ENCODE measurements at places on chromosomes 2 and 18. TPM values are rescaled to one million over a fixed set of nuclear protein-coding genes. Genes with fewer than 3 reads are reported as not detected.
A peak's percentile ranks its signal among the peaks of the same experiment; 100 is the strongest.

Gene SLC9A4
- total RNA-seq, result not detected

Gene POU3F3
- total RNA-seq, result not detected

Gene GCG
- not detected for total RNA-seq

Gene IL1R1
- total RNA-seq, result 142 TPM

Gene LRRC30
- total RNA-seq, result not detected

GRCh38 chr2:198314559-198315153 lies 510.3 kb downstream of the PLCL1 start:
- no peak for DNase-seq
- peaks cover 63% of the 10 kb centered on the region for H3K27me3 ChIP-seq
- no peaks in the 10 kb centered on the region for H3K4me1 ChIP-seq
- no peaks in the 10 kb centered on the region for H3K36me3 ChIP-seq

GRCh38 chr2:107282135-107282534 lies 396.2 kb upstream of the ST6GAL2 start:
- H3K27ac ChIP-seq, result no peak overlapping the region
- no peaks in the 10 kb centered on the region for H3K36me3 ChIP-seq
- no peaks in the 10 kb centered on the region for H3K4me1 ChIP-seq
- no peak for DNase-seq

GRCh38 chr2:97774425-97774824 lies 61.0 kb downstream of the ZAP70 start:
- no peak overlapping the region for H3K4me3 ChIP-seq
- no peak overlapping the region for H3K27ac ChIP-seq

- no peaks in the 10 kb centered on the region for H3K4me1 ChIP-seq
- no peak overlapping the region for H3K27ac ChIP-seq
- H3K27me3 ChIP-seq, result no peaks in the 10 kb centered on the region
- no peak for DNase-seq
Measured at GRCh38 chr2:234071664-234072063, 21.2 kb downstream of the SPP2 start.

GRCh38 chr2:30177956-30178355 lies 31.1 kb downstream of the YPEL5 start:
- no peaks in the 10 kb centered on the region for H3K36me3 ChIP-seq
- no peak overlapping the region for H3K4me3 ChIP-seq
- H3K27ac ChIP-seq, result no peak overlapping the region
- no peak for DNase-seq
- peaks cover 15% of the 10 kb centered on the region for H3K4me1 ChIP-seq

GRCh38 chr2:99641999-99642398 lies 152.2 kb upstream of the REV1 start:
- no peak overlapping the region for H3K4me3 ChIP-seq
- DNase-seq, result no peak
- H3K27me3 ChIP-seq, result no peaks in the 10 kb centered on the region
- H3K27ac ChIP-seq, result no peak overlapping the region
- peaks cover under 1% of the 10 kb centered on the region for H3K4me1 ChIP-seq

DNA sequence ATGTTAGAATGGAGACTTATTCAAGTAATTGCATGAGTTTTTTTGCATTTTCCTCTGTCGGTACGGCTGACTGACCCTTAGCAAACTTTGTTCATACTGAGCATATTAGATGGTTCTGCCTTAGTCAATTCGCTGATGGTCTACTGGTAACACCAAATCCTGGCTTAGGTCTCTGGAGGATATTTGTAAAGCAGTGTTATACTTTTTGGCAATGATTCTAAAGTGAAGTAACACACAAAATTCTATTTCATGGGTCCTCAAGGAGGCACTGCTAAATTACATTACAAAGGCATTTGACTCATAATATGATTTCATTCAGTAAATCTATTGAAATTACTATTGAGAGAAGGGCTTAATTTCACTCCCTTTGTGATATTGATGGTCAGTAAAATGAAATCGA lies 246.8 kb upstream of the RASGRP3 start:
- no peak for DNase-seq
- H3K27me3 ChIP-seq, result no peaks in the 10 kb centered on the region
- H3K4me3 ChIP-seq, result no peak overlapping the region
- H3K4me1 ChIP-seq, result no peaks in the 10 kb centered on the region
- no peak overlapping the region for H3K27ac ChIP-seq

DNA sequence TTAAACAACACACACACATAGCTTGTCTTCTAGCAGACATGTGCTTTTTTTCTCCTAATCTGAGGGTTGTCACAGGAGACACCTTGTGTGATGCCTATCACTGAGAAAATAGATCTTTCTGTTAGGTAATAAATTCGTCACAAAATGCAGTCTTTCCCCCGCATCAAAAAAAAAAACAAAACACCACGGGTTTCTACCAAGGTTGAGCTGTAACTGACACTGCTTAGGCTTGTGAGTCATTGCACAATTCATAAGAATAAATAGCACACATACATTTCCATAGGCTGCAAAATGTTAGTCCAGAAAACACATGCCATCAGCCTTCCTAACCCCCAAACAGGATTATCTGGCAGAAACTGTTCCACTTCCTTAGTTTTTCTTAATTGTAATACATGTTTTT lies 6.5 kb downstream of the TMEM163 start:
- H3K27ac ChIP-seq, result no peak overlapping the region
- H3K36me3 ChIP-seq, result no peaks in the 10 kb centered on the region
- H3K27me3 ChIP-seq, result peaks cover 5% of the 10 kb centered on the region
- H3K4me3 ChIP-seq, result no peak overlapping the region
- H3K4me1 ChIP-seq, result no peaks in the 10 kb centered on the region
- DNase-seq, result no peak

DNA sequence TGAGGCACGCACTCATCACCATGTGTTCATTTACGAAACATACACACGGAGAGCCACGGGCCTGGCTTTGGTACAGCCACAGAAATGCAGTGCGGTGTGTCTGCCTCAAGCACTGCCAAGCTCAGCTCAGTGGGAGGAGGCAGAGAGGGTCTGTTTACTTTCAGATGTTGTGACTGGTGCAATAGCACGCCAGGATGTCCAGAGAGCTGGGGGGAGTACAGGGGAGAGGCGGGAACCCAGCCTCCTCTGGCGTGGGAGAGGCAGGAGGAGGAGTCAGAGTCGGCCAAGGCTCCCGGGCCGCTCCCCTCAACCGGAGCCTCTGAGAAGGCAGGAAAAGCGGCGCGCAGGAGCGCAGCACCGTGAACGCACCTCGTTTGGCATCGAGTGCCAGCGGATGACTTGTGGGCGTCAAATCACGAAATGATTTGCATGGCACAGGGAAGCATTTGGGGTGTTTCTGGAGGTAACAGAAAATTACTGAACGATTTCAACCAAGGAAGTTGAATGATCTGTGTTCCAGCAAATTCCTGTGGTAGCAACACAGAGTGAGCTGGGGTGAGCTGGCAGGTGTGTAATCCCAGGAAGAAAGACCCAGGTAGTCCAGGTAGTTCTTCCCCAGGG lies 143.0 kb downstream of the ZNF516 start:
- H3K27ac ChIP-seq, result no peak overlapping the region
- H3K4me1 ChIP-seq, result peaks cover 10% of the 10 kb centered on the region
- H3K27me3 ChIP-seq, result no peaks in the 10 kb centered on the region
- DNase-seq, result peak; percentile 87

GRCh38 chr18:42758852-42759251 lies 356.6 kb downstream of the RIT2 start:
- no peaks in the 10 kb centered on the region for H3K27me3 ChIP-seq
- no peaks in the 10 kb centered on the region for H3K36me3 ChIP-seq
- no peak overlapping the region for H3K4me3 ChIP-seq
- H3K27ac ChIP-seq, result no peak overlapping the region
- no peaks in the 10 kb centered on the region for H3K4me1 ChIP-seq

DNA sequence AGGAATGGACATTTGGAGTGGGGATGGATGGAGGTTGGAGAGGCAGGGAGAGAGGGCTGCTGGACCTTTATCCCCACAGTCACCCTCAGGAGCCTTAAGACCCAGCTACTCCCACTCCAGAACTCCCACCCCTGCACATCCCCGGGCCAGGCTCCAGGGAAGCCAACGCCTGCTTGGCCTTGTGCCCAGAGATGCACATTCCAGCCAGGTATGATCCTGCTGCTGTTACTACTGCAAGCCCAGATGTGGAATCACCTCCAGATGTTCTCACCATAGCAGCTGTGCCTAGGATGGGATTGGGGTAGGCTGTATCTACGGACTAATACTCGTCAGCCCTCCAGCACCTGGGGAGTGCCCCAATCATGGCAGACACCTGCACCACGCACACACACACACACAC lies 71.7 kb downstream of the ZFP36L2 start:
- H3K27ac ChIP-seq, result no peak overlapping the region
- DNase-seq, result no peak
- peaks cover 59% of the 10 kb centered on the region for H3K4me1 ChIP-seq
- H3K27me3 ChIP-seq, result no peaks in the 10 kb centered on the region
- no peaks in the 10 kb centered on the region for H3K36me3 ChIP-seq
- H3K4me3 ChIP-seq, result no peak overlapping the region
